ENCODE measurements at places on chromosomes 5 and 9.

- DNase-seq: no peak
Measured at GRCh38 chr9:134644725-134645606, 3.4 kb downstream of the COL5A1 start.

DNA sequence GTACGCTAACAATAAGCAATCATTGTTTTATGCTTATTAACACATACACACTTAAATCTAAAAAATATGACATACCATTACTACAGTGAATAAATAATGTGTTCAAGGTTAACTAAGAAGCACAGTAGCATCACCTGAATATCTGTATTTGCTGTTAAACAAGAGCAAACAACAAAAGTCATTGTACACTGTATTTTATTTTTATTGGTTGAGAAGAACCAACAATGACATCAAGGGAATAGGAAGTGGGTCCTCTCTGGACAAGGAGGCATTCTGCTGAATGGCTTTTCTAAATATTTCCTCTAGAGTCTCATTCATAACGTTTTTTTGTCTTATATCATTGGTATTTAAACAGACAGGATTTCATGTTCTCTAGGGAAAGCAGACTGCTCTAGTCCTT, 460.4 kb downstream of the CDH9 start:
- DNase-seq: no peak

DNA sequence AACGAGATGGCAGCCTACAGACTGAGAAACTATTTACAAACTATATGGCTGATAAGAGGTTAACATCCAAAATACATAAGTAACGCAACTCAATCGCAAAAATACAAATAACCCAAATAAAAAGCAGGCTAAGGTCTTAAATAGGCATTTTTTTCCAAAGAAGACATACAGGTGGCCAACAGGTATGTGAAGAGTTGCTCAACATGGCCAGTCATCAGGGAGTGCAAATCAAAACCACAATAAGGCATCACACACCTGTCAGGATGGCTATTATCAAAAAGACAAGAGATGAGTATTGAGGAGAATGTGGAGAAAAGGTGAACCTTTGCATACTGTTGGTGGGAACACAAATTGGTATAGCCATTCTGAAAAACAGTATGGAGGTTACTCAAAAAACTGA, 73.5 kb downstream of the CAMSAP1 start:
- no peak for DNase-seq

GRCh38 chr9:16445141-16445920, 425.1 kb downstream of the BNC2 start:
- DNase-seq: no peak

GRCh38 chr5:32280656-32281081, 32.1 kb downstream of the MTMR12 start:
- no peak for DNase-seq

GRCh38 chr5:36161361-36161760, 9.4 kb downstream of the SKP2 start:
- no peak for DNase-seq

DNA sequence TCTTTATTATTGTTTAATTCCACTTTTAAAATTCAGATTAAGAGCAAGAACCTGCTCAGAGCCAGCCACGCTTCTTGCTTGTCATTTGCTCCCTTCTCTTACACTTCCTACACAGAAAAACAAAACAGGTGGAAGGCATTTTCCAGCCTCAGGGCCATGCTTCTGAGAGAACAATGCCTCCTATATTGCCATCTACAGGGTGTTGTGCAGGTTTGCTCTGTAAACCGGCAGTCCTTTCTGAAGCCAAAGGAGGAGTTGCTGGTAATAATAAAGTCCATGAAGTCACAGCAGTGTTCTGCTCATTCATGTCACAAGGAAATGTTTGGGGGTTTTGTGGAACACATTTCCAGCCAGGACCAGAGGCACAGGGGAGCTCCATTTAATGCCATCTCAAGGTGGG, 16.1 kb upstream of the PRLR start:
- DNase-seq: no peak

GRCh38 chr5:179267071-179267670, 78.1 kb downstream of the ADAMTS2 start:
- DNase-seq: no peak

- no peak for DNase-seq
Measured at GRCh38 chr5:173626505-173626820, 10.0 kb upstream of the BOD1 start.

DNA sequence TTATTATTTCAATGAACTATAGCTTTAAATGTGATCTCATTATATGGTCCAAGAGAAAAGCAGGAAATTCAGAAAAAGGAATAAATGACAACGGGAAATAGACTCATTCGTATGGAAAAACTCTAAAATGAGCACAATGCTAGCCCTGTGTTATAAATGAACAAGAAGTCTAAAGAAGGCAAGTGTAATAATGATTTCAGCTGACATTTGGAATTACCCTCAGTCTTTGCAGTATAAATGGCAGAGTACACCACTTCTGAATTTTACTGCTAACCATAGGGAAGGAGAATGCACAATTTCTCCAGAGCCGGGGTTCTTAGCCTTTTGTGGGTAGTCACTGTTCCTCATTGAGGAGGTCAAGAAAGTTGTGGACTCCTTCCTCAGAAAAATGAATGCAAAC, 93.1 kb downstream of the ANKRD55 start:
- no peak for DNase-seq

GRCh38 chr9:16680541-16680940, 189.9 kb downstream of the BNC2 start:
- no peak for DNase-seq

DNA sequence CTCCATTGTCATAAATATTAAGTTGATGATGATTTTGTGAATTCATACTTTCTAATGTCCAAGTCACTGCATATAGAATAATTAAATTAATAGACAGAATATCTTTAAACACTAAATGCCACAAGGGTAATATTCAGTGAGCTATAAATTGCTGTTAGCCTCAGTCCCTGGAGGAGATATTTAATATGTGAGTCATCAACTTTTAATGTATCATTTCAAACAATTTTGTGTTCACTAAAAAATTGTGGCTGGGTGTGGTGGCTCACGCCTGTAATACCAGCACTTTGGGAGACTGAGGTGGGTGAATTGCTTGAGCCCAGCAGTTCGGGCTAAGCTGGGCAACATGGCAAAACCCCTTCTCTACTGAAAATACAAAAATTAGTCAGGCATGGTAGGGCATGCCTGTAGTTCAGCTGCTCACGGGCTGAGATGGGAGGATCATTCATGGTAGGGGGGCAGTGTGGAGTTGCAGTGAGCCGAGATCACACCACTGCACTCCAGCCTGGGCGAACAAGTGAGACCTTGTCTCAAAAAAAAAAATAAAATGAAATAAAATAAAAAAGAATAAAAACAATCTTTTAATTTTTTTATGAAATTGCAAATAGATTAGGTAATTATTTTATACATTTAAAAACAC, 717.3 kb upstream of the CHD1 start:
- no peak for DNase-seq

DNA sequence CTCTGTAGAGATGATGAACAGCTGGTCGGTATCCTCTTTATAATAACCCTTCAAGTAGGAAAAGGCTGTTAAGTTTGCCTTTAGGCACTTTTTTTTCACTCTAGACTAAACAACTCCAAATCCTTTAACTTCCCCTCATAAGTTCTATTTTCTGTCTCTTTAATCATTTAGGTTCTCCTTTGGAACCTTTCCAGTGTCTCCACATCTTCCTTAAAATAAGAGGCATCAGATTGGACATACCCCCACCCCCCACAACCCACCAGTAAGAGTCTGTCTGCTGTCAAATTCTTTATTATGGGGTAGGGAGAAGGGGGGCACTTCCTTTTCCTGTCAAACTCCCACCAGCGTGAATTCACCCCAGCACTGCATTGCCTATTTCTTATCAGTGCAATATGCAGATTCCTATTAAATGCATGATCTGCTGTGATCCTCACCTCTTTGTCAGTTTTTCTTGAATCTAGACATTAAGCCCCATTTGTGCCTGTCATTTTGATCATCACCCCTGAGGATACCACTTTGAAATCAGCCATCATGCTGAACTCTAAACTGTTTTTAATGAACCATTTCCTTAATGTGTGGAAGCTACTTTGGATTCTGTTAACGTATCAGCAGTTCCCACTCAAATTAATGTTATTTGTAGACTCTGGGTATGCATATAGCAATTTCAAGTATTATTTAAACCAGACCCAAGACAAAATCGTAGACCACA, 212.2 kb downstream of the PDZD2 start:
- DNase-seq: no peak

DNA sequence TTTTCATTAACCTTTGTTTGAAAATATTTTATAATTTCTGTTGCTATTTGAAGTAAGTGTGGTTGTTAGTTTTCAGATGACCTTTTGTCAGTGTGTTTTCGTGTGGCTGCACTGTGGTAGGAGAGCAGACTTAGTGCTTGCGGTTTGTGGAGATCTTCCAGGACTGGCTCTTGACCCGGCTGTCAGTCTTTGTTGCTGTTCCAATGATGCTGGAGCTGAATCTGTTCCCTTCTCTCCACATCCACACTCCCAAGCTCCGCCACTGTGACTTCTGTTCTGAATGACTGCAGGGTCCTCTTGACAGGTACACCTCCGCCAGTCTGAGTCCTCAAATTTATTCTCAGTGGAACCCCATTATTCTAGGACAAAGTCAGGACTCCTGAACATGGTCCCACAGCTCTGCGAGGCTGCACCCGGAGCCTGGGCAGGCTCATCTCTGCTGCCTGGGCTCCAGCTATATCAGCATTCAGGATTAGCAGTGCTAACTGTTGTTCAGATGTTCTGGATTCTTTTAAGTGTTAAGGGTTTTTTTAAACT, 126.0 kb downstream of the WNK2 start:
- DNase-seq: no peak

DNA sequence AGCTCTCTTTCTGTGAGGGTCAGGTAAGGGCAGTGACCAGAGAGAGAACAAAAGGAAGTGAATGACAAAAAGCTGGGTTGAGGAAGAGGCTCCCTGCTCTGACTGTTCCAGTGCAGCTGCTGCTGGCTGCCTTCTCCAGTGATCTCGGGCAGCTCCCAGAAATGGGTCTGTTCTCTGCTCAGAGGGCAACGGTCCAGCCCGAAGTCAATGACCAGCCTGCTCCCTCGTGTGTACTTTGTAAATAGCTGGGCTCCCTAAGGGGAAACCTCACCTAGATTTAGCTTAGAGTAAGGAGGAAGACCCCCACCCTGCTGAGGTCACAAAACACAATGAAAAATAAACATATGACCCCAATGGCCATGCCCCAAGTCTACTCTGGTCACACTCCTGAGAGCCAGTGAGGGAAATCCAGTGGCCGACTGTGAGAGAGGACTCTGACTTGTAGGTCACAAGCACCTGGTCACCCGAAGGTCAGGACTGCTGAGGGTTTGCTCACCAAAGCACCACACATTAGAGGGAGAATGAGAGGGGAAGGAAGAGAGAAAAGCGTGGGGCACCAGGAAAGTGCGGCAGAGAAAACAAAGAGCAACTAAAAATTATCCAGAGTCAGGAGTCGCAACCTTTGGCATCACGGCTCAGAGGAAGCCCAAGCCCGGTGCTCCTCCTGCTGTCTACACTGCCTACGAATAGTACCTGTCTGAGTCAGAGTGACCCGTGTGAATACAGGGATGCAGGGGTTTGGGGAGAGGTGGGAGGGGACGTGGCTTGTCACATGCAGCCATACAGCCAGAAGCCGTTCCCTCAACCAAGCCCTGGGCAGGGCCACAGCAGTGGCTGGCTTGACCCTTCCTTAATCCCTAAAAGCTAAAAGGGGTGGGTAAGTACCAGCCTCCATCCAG, 19.8 kb downstream of the NIPAL4 start:
- no peak for DNase-seq

All from central memory CD4-positive, alpha-beta T cell (primary cell).